ENCODE measurements at places on chromosomes 1 and 21. TPM values are rescaled to one million over a fixed set of nuclear protein-coding genes. Genes with fewer than 3 reads are reported as not detected.

Gene ADAMTS5
- 52.2 TPM for total RNA-seq

Gene ZBTB8A
- total RNA-seq: 11.8 TPM

Gene LRRN2
- total RNA-seq: 3.3 TPM

Gene VTCN1
- total RNA-seq: not detected

DNA sequence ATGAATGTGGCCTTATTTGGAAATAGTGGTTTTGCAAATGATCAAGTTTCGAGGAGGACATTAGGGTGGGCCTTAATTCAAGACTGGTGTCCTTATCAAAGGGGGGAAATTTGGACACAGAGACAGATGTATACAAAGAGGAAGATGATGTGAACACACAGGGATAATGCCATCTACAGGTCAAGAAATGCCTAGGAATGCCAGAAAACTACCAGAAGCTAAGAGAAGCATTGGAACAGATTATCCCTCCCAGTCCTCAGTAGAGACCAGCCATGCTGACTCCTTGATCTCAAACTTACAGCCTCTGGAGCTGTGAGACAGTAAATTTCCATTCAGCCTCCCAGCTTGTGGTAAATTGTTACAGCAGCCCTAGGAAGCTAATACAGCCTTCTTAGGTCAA lies 151.4 kb downstream of the PTGER3 start:
- peaks cover 13% of the 10 kb centered on the region for H3K27me3 ChIP-seq
- H3K4me3 ChIP-seq: no peak overlapping the region
- no peak for DNase-seq
- H3K36me3 ChIP-seq: no peaks in the 10 kb centered on the region

- DNase-seq: no peak
- no peak overlapping the region for H3K4me3 ChIP-seq
- H3K27me3 ChIP-seq: peaks cover 31% of the 10 kb centered on the region
- no peaks in the 10 kb centered on the region for H3K4me1 ChIP-seq
These were observed 26.6 kb downstream of the MATN1 start for GRCh38 chr1:30696831-30697230.

- H3K27ac ChIP-seq: no peak overlapping the region
- H3K36me3 ChIP-seq: no peaks in the 10 kb centered on the region
- no peak for DNase-seq
- H3K27me3 ChIP-seq: peaks cover 12% of the 10 kb centered on the region
These were observed 13.1 kb downstream of the ACTN2 start for GRCh38 chr1:236699366-236699765.

- no peak overlapping the region for H3K27ac ChIP-seq
- peaks cover 10% of the 10 kb centered on the region for H3K4me1 ChIP-seq
- peaks cover 56% of the 10 kb centered on the region for H3K27me3 ChIP-seq
- no peak for DNase-seq
- H3K4me3 ChIP-seq: peak overlapping the region; percentile 52
These were observed 1.0 kb downstream of the KCNK1 start for GRCh38 chr1:233614743-233615521.

- H3K4me1 ChIP-seq: peaks cover 34% of the 10 kb centered on the region
- DNase-seq: no peak
- no peak overlapping the region for H3K4me3 ChIP-seq
- no peaks in the 10 kb centered on the region for H3K27me3 ChIP-seq
- peak overlapping the region; percentile 65 for H3K27ac ChIP-seq
These were observed 58.0 kb upstream of the SGIP1 start for GRCh38 chr1:66475940-66476339.

Measured in chondrocyte (in vitro differentiated cells).